AG04449 (cell line): ENCODE measurements at places on chromosomes 1 and 21.
A peak's percentile ranks its signal among the peaks of the same experiment; 100 is the strongest.

DNA sequence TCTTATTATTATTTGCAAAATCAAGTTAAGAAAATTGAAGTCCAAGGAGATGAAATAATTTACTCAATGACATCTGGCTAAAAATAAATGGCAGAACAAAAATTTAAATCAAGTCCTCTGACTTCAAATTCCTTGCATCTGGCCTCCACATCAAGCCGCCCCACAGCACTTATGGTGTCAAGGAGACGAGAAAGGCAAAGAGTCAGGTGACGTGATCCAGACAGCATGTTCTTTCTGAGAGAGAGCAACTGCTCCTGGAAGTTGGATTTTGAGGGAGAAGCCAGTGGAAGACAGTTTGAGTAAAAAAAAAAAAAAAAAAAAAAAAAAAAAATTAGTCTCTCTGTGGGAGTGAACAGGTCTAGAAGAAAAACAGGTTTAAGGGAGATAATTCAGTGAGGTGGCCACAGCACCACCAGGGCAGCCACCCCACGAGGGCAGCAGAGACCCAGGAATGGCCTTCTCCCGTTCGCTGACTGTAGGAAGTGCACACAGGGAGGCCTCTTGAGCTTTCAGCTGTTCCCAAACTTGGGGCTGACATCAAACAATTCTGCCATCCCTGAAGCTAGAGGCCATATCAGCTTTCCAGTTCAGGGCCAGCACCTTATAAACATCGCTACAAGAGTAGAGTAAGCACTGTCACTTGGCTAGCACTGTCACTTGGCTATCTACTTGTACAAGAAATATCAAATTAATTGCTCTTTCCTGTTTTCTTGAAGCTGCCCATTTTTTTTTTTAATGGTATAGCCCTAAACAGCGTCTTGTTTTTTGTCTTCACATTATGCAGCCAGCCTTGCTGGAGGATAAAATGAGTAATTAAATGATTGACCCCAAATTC lies 7.8 kb downstream of the C1orf162 start:
- DNase-seq: peak; percentile 3

DNA sequence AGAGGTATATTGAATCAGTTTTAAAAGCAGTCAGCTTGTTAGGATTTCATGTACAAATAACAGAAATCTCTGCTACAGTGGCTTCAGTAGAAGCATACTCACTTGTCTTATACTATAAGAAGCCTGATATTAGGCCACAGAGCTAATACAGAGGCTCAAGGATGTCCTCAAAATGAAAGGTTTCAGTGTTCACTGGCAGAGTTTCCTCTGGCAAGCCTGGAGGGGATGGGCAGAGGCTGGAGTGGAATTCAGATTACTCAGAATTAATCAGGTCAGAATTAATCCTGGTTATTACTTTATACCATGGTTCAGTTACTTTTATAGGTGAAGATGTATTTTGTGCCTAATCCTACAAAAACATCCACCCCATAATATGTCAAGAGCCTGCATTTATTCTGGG lies 520.5 kb downstream of the USP25 start:
- DNase-seq: no peak

DNA sequence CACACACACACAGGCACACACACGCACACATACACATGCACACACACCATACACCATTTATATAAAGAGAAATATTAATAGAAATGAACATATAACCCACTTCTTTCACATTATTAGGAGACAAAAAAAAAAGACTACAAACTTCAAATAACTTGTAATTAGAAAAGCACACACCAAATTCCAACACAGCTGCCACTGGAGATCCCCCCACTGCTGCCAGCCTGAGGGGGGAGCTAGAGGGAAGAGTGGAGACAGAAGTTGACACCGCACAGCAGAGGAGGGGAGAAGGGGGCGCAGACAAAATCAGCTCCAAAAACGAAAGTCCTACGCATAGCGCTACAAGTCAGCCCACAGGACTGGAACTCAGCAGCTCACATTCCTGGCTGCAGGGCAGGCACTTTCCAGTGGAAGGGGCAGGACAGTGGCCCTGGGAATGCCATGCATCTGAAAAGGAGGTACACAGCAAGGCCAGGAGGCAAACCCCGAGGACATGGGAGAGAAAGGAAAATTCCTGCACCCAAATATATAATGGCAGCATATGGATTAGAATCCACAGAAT lies 36.5 kb downstream of the LGALS8 start:
- DNase-seq: no peak

DNA sequence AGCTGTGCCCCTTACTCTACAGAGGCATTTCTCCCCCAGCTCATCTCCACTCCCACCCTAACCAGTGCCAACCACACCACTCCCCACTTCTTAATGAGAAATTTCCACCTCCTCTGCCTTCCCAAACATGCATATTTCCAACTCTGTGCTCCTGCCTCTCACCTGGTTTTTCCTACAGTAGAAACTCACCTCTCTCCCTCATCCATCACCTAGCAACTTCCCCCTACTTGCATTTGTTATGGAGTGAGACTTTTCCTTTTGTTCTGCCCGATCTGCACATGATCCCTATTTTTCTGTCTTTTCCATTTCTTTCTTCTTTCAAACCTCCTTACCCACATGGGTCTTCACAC lies 11.9 kb downstream of the RGS8 start:
- no peak for DNase-seq

GRCh38 chr1:106526650-106527049 lies 529.8 kb upstream of the PRMT6 start:
- peak; percentile 47 for DNase-seq

DNA sequence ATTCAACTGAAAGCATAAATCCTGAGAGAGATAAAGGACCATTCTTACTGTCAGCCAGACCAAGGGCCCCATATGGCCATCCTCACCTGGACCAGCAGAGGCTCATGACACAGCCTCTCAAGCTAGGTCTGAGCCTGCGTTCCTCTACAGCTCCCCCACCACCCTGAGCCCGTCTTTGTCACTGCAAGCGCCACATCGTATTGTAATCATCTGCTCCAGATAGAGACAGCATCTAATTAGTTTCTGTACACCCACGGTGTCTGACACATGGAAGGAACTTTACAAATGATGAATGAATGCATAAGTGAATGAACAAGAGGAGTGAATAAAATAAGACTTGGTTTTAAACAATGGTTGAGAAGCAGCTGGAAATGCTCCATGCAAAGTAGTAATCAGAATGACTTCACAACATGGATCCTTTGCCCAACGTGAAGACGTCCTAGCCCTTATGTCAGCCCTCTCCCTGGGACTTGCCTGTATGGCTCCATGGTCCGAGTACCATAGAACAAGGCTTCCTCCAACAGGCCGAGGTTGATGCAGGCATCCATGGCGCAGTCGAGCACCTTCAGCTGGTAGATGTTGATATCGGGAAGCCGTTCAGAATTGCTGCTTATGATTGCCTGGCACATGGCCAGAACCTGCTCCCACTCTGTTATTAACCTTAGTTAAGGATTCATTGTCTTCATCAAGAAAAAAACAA lies 648.9 kb downstream of the SMYD3 start:
- DNase-seq: no peak

DNA sequence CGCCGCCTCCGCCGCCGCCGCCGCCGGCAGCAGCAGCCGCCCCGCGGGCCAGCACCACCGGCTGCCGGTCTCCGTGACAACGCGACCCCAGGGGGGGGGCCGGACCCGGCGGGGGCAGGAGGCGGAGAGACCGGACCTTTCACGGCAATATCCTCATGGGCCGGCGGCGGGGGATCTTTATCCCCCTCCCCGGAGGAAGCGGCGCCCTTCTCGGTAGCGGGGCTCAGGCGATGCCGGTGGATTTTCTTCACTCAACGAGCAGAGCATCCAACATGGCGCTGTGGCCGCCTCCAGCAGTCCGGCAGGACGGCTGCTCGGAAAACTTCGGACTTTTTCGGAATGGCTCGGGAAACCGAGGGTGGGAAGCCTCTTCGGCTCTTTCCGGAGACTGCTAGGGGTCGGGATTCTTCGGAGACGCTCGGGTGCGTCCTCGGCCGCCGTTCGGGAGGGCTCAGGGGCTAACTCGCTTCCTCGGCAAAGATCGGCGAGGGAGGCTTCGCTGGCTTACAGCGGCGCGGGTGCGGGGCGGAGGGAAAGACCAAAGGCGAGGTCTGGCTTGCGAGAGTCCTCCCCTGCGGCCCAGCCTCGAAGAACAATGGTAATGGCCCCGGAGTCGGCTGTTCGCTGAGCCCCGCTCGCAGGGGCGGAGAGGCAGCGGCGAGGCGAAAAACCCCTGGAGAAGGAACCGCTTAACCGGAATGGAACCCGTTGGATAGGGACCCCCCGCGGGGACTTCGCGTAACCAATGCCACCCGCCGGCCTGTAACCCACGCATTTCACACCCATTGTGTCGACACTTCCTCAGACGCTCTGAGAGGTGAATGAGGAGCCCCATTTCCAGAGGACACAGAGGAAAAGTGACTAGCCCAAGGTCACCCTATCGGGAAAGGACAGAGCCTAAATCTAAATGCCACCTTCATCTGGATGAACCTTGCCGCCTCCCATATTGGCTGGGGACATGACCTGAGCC lies at the start of gene EIF4G3:
EIF4G3 (minus strand) TSS at position 312 of the 970 bp plus-strand sequence. CDS start 174,155 bp downstream, outside the sequence.
- DNase-seq: peak; percentile 62

- DNase-seq: no peak
Measured at GRCh38 chr1:178055093-178055492, 38.8 kb upstream of the RASAL2 start.

- DNase-seq: no peak
Measured at GRCh38 chr1:180241716-180242544, 11.9 kb downstream of the LHX4 start.

- DNase-seq: no peak
Measured at GRCh38 chr1:225911191-225912130, 12.6 kb downstream of the PYCR2 start.

GRCh38 chr1:3890389-3891328 lies 9.4 kb downstream of the C1orf174 start:
- DNase-seq: no peak

DNA sequence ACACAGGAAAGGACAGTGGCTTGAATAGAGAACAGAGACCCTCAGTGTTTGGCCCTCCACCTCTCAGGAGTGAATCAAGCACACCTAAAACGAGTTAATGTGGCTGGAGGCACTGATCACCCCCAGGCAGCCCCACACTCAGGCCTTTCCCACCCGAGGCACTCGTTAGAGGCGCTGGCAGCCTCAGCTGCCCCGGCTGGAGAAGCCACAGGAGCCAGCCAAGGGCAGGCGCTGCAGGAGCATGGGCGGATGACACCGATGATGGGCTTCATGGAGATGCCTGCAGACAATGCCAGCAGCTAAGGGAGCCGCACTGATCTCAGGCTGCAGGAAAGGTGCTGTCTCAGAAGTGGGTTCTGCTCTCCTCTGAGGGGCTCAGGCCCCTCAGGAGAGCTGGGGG lies 24.1 kb upstream of the ABCG1 start:
- no peak for DNase-seq

DNA sequence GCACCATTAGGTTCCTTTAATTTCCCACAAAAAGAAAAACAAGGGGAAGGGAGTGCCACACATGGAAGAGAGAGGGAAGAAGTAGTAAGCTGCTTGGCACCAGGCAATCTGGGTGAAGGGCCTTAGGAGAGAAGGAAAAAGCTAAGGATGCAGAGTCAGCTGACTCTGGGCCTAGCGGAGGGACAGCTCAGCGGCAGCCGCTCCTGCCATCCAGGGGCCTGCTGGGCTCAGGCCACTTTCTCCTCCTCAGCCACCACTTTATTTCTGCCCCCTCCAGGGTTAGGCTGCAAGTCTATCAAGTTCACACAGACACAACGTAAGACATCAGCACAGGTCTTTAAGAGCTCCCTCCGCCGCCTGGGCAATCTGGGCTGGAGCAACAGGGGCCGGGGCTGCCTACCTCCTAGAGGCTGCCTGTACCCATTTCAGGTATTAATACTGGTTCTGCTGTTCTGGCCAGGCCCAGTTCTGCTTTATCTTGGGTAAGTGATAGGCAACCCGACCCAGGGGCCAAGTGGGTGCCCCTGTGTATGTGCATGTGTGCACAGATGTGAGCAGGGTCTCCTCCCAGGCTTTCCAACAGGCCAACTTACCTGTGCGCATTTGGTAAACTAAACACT lies 53.6 kb downstream of the SLC45A1 start:
- DNase-seq: no peak

- DNase-seq: no peak
Measured at GRCh38 chr21:37356706-37357105, 9.9 kb upstream of the DYRK1A start.

DNA sequence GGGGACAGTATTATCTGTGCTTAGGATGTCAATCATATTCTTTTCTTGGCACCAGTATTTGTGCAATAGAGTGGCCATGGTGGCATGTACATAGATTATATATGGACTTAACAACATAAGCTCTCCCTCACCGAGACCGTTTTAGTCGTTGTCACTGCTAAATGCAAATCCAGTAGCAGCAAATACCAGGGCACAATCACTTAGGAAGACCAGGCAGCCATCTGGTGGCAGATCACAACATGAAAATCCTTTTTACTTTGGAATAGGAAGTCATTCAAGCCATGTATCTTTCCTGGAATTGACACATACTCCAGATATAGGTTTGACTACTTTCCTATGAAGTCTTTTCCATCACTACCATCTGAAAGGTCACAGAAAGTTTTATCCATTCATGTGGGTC lies 53.2 kb upstream of the C1orf87 start:
- no peak for DNase-seq

- DNase-seq: no peak
Measured at GRCh38 chr1:57530206-57530910, 106.5 kb upstream of the DAB1 start.

DNA sequence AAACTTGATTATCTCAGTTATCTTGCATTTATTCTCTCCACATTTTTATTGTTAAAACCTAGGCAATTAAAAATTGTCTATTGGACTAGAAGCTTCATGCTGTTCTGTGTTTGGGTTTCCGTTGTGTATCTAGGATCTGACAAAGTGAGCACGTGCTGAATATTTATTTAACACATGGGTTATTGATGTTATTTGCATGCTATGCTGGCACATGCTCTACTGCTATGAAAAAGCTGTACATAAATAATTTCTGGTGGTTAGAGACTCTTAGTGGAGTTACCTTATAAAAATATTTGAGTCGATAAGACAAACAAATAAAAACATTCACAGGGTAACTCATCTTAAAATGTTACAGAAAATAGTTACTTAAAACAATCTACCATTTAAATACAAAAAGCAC lies 1769.7 kb downstream of the MRPL39 start:
- DNase-seq: no peak

DNA sequence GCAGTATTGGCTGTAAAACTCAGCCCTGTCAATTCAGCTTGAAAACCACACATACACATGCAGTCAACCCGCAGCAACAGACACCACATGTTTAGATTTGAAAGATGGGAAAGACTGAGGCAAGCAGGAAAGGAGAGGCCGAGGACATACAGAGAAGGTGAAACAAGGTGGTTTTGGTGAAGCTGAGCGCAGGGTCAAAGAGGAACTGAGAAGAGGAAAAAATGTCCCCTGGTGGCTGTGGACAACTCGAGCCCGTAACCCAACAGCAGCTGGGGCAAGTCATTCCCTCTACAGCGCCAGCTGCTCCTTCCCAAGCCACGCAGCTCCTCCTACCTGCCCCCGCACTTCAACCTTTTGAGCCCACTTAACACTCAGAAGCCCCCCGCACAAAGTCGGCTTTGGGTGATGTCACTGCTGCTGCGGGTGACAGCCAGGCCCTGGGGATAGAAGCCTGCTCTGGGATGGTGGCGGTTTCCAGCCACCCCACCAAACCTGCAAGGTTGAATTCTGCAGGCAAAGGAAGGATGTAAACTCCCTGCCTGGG lies 63.0 kb downstream of the KCNN3 start:
- no peak for DNase-seq

- DNase-seq: no peak
Measured at GRCh38 chr1:54280651-54281050, 80.7 kb downstream of the MRPL37 start.
